ELF-1 (cell line): ENCODE measurements at places on chromosomes 2 and 18.

DNA sequence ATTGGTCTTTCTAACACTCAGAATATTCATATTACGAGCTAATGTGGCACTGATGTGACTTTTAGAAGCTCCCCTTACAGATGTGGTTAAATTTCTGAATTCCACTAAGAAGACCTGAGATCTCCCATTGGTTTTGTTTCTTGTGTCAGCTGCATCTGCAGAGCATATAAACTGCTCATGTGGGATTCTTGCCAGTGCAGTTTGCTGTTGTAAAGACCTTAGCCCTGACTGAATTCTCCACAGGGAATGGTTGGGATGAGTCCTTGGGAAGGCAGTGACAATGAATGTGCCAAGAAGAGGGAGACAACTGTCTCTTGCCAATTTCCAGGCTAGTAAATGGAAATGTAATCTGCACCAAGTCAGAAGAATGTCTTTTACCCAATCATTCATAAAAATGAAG lies 94.1 kb downstream of the PTPRM start:
- no peak for DNase-seq

- no peak for DNase-seq
Measured at GRCh38 chr2:158099716-158100115, 2.0 kb upstream of the UPP2 start.

- DNase-seq: no peak
Measured at GRCh38 chr2:225425284-225425683, 25.8 kb downstream of the NYAP2 start.

DNA sequence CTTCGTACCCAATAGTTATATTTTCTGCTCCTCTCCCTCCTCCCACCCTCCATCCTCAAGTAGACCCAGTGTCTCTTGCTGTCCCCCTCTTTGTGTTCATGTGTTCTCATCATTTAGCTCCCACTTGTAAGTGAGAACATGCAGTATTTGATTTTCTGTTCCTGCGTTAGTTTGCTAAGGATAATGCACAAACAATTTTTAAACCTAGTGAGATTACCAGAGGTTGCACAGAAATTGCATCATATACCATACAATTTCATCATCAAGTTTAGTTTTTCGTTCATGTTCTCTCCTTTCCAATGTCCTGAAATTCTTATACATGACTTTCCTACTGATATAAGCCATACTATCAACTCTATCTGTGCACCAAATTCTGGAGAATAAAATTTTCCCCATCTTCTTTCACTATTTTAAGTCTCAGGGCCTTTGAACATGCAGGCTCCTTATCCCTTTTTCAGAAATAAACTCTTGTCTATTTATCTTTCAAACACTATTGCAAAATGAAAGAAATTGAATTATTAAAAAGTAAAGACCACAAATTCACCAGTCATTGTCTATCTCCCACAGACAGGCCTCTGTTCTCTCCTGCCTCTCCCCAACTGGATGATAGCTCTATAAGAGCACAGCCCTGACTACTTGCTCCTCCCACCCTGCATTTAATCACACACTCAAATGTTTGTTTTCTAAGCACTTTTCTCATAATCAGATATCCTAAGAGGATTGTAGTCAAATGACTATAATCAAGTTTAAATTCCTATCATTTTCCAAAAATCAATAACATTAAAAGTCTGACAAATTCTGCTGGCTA lies 27.2 kb upstream of the B4GALT6 start:
- DNase-seq: no peak

DNA sequence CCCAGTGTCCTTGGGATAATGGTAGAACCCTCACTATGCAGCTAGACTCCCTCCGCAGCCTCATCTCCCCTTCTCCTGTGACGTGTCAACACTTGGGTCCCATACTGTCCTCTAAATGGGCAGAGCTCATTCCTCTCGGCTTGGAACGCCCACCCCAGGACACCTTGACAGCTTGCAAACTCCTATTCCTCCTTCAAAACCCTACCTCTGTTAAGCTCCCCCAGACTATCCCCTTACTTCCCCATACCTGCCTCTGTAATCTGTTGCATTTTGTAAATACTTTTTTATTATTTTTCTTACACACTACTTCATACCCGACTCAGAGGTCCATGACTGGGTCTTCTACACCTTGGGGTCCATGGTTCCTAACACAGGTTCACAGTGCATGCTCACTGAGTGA lies 28.0 kb downstream of the STEAP3 start:
- DNase-seq: no peak

DNA sequence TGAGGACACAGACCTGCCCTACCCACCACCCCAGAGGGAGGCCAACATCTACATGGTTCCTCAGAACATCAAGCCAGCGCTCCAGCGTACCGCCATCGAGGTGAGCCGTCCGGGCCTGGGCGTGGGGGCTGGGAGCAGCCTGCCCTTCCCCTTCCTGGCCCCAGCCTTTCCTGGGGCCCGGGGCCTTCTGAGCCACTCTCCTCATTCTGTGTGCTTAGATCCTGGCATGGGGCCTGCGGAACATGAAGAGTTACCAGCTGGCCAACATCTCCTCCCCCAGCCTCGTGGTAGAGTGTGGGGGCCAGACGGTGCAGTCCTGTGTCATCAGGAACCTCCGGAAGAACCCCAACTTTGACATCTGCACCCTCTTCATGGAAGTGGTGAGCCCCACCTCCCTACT lies 157.9 kb downstream of the DYSF start:
- no peak for DNase-seq

DNA sequence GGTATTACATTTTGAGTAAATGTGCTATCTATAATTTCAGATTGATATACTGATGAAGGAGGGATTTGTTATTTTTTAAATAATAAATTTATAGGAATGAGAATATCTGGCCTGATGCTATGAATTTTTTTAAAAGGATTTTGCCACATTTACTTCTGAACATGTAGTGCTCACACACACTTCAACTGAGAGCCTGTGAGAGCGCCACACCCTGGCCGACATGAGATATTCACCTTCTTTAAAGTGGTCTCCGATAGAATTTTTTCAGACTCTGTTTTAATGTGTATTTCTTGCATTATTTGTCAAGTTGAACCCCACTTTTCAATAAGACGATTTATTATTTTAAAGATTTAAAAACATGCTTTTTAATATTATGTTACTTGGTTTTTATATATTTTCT lies 813.3 kb downstream of the DCC start:
- DNase-seq: no peak

GRCh38 chr2:83323038-83323437 lies 1136.0 kb downstream of the SUCLG1 start:
- DNase-seq: no peak

DNA sequence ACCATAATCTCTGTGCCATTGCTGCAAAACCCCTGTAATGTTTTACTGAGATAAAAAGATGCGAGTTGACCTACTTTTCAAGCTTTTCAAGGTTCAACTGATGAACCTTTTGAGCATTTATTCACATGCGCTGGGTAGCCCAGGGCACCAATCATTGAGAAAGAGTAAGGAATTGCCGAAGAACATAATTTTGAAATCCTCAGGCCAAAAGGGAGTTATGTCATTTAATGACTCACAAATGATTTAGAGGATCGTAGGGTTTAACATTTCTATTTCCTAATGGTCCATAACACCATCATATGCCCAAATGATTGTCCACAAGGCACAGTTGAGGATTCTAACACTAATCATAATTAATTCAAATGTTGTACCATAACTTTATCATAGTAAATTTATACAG lies 20.2 kb upstream of the DLX1 start:
- DNase-seq: no peak

- DNase-seq: no peak
Measured at GRCh38 chr2:230942371-230942770, 17.3 kb upstream of the GPR55 start.

DNA sequence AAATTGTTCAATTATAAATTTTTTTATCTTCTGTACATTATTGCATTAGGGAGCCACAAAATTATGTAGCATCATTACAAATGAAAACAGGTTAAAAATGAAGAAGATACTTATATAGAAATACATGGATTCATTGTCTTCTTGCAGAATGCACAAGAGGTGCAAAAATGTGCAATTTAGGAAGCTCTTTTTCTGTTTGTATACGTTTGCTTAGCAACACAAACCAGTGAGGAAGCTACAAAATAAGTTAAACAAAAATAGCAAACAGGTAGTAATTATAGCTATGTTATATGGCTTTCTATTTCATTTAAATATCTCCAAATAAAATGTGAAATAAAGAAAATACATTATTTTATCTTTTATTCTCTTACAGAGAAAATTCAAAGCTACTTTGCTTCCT lies 177.6 kb upstream of the SESTD1 start:
- no peak for DNase-seq

- DNase-seq: peak; percentile 84
Measured at GRCh38 chr2:240584486-240585031, 2.0 kb upstream of the CAPN10 start.

DNA sequence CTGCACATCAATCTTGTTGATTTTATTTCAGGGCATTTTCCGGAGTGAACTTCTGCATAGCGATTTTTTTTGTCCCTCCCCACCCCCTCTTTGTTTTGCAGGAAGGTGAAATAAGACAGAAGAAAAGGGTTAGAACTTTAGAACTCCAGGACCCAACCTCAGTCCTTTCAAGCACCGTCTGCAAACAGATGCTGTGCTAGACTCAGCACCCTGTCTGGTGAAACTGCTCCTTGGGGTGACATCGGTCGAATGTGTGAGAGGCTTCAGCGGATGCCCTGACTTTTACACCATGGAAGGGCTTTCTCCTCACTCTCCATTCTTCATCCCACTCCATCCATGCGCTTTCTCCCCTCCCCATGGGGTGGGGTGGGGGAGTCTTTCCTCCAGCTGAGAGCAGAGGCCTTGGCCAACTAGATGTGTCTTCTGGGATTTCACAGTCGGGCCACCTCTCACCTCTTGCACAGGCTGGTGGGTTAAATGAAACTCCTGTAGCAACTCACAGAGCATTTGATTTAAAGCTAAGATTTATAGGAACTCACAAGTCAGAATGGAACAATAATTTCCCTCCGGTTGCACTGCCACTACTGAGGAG lies 43.3 kb upstream of the EDAR start:
- DNase-seq: no peak
